ENCODE measurements at places on chromosomes 1 and 21.

GRCh38 chr1:150021191-150021694 is 10.7 kb upstream of the OTUD7B start:
- DNase-seq, result no peak

DNA sequence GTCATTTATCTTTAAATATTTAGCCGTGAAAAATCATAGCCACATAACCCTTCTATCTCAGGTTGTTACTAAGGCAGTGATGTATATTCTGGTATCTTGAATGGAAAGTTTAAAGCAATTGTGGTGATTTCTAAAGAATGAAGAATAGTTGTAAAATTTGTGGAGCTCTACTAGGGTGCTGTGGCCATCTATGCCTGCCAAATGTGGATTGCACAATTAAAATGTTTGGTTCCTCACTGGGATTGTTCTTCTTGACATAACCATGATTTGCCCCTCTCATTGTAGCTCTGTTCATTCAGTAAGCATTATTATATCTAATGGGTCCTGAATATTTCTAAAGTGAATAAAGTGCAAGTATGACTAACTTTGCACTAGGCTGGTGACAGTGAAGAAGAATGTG is 50.1 kb downstream of the AK4 start:
- no peak for DNase-seq

GRCh38 chr21:44006656-44007055 is 5.5 kb upstream of the TRAPPC10 start:
- DNase-seq, result no peak

DNA sequence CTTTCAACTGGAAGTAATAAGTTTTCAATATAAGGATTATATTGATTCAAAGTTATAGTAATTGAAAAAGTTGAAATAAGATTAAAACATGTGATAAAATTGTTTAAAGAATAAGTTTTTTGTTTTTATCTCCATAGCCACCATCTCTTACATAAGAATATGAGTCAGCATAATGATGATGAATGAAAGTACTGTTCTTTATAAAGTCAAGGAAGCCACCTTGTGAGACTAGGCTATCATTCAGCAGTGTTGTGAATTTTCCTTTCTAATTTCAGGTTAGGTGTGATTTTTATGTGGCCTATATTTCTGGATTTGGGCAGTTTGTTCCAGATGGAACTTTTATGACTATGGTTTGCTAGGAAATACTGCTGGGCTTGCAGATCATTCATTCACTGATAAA is 22.4 kb upstream of the ASB17 start:
- no peak for DNase-seq

DNA sequence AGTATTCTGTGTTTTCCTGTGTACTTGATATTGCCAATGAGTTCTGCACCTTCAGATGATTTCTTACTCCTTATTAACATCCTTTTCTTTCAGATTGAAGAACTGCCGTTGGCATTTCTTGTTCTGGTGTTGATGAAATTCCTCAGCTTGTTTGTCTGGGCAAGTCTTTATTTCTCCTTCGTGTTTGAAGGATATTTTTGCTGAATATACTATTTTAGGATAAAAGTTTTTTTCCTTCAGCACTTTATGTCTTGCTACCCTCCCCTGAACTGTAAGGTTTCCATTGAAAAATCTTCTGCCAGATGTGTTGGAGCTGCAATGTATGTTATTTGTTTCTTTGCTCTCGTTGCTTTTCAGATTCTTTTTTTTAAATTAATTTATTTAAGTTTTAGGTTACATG is 265.9 kb downstream of the HHAT start:
- no peak for DNase-seq

DNA sequence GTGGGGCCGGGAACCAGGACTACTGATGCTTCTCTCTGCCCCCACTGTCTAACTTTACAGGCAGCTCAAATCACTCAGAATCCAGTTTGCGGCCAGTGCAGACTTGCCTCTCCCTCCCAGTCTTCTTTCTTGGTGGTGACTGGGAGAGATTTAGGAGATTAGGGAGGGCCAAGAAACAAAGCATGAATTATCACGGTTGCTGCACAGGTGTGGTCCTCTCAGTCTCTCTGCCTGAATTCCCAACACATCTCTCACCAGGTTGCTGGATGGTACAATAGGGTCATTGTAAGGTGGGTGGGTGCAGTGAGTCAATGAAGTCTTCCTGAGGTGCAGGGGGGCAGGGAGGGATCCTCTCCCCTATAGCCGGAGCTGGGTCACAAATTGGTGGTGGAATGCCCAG is 12.6 kb downstream of the S100A11 start:
- DNase-seq, result no peak

- DNase-seq, result no peak
These were observed 226.9 kb downstream of the KAZN start for GRCh38 chr1:14825396-14825795.

- no peak for DNase-seq
These were observed 39.4 kb downstream of the SLC22A15 start for GRCh38 chr1:116015679-116016078.

Measured in hematopoietic multipotent progenitor cell treated with erythropoietin and hydrocortisone succinate and interleukin-3 and kit ligand, for 17 days (in vitro differentiated cells).